ENCODE measurements at places on chromosomes 13 and 19.
A peak's percentile ranks its signal among the peaks of the same experiment; 100 is the strongest.

DNA sequence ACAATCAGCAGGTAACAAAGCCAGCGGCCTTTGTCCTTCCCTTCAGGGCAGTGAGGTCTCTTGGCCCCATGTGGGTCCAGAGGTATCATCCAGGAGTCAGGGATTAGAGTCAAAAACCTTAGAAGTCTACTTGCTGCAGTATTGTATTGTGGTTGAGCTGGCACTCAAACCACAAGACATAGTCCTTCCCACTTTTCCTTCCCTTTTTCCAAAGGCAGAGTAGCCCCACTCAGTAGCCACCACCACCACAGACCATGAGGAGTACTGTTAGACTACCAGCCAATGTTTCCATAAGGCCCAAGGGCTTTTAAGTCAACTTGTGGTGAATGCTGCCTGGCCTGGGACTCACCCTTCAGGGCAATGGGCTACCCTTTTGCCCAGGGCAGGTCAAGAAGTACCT is 27.1 kb upstream of the CCNA1 start:
- DNase-seq, result no peak

DNA sequence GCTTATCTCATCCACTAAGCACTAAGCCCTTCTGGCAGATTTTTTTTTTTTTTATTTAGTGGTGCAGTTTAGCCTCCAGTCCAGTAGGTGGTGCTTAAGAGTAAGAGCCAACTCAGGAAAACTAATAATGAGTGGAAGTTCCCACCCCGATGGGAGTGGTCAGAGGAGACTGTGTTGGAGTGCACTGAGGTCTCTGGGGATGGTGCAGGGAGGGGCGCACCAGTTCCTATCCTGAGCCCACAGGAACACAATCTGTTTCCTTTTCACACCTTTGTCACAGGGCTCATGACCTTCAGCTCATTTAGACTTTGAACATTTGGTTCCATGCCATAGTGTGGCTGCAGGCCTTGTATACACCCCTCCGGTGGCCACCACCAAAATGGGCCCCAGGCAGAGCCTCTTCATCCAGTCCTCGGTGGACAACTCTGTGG is 367.4 kb downstream of the SPRY2 start:
- no peak for DNase-seq

GRCh38 chr13:112732679-112733078 is 42.8 kb downstream of the ATP11A start:
- no peak for DNase-seq

- DNase-seq, result no peak
Measured at GRCh38 chr19:35609851-35610353, 2.6 kb upstream of the HAUS5 start.

- no peak for DNase-seq
Measured at GRCh38 chr13:73913751-73914518, 220.3 kb downstream of the KLF12 start.

DNA sequence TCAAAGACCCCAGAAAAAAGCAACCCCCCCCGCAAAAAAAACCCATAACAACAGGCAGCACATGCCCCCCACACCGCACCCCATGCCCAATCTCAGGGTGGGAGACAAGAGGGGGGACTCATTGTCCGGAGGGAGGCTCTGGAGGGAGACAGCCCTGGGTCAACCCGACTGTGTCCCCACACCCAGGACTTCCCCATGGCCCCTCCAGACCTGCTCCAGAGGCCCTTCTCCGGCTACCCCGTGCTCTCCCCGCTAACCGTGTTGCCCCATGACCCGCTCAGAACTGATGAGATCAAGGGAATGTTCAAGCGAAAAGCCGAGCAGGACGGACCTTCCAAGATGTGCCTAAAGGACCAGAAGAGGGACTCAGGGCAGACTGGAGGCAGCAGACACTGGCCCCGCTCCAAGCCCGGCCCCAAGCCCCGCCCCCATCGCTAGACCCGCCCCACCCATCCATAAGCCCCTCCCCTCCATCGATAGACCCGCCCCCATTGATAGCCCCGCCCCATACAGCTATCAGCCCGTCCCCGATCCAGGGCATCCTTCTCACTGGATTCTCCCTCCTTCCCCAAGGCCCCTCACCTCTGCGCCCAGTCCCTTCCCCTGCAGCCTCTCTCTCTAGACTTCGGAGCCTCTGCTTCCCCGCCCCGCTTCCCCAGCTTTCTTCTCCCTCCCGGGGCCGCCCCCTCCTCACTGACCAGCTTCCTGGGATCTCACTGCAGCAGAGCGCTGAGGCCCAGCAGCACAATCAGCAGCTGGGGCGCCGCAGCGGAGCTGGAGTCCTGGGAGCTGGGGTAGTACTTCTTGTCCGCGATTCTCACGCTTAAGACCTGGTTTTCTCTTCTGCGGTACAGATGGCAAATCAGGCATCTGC is 2.2 kb downstream of the BST2 start:
- DNase-seq, result no peak

DNA sequence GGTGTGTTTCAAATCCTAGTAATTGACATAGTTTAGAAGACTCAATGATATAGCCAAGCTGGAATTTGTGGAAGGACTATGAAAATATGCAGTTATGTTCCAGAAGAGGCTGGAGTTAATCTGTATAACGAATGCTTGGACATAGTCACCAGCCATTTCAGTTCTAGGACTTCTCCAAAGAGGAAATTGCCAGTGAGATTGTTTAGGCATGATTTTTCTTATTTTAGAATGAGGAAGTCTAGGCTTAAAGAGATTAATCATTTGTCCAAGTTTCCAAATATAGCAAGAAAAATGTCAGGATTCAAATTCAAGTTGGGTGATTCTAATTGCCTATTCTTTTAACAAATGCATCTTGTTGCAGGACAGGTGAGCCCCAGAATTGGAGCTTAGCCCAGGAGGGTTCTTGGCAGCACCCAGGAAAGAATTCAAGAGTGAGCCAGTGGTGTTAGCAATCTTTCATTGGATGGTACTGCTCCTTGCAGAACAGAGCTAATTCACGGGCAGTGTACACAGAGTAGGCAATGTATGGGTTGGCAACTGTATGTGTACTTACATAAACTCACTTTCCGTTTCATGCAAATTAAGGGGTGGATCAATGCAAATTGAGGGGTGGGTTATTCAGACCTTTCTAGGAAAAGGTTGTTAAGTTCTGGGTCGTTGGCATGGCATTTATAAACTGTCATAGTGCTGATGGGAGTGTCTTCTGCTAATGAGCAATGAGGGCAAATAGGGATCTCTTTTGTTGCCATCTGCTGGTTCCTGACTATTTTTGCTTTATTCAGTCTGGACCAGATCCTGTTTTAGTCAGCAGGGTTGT is 763.1 kb upstream of the SLITRK1 start:
- DNase-seq, result no peak

- no peak for DNase-seq
Measured at GRCh38 chr19:10919352-10920287, 8.8 kb downstream of the YIPF2 start.

GRCh38 chr19:12777217-12778016 is 2.1 kb upstream of the HOOK2 start:
- peak; percentile 83 for DNase-seq

DNA sequence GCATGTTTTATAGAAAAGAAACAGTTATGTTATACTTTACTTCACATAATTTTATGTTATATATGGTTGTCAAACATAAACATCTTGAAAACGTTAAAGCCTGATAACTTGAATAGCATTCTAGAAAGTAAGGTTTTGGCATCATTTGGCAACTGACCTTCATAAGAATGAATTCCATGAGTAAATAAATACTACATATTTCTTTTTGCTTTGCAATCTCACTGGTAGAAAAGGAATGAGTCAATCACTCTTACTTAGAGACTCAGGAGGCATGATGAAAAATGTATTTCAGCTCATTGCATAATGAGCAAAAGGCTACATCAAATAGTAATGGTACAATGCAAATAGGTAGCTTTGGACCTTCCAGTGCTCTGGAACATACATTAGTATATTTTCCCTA is 1381.9 kb downstream of the EFNB2 start:
- DNase-seq, result no peak

- no peak for DNase-seq
Measured at GRCh38 chr13:88704600-88705275, 1033.6 kb downstream of the SLITRK5 start.

GRCh38 chr13:71771144-71771543 is 95.9 kb downstream of the DACH1 start:
- no peak for DNase-seq

- no peak for DNase-seq
Measured at GRCh38 chr13:83884141-83884540, 1.9 kb upstream of the SLITRK1 start.

GRCh38 chr19:49064768-49065611 is at the start of gene NTF4:
TSS of gene NTF4 (minus strand) at chr19:49064818. CDS start at chr19:49061997, 2,821 bp downstream.
- DNase-seq, result no peak

DNA sequence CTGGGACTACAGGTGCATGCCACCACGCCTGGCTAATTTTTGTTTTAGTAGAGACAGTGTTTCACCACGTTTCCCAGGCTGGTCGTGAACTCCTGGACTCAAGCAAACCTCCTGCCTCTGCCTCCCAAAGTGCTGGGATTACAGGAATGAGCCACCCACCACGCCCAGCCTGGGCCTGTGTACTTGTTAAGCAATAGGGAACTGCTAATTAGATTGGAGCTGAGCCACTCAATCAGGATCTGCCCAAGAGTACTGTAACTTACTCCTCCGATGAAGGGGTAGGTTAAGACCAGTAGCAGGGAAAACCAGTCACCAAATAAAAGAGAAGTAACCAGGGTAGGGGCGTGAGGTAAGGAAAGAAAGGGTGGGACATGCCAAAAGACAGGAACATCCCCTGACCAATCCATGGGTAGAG is 2.3 kb downstream of the DDX39A start:
- DNase-seq, result no peak

DNA sequence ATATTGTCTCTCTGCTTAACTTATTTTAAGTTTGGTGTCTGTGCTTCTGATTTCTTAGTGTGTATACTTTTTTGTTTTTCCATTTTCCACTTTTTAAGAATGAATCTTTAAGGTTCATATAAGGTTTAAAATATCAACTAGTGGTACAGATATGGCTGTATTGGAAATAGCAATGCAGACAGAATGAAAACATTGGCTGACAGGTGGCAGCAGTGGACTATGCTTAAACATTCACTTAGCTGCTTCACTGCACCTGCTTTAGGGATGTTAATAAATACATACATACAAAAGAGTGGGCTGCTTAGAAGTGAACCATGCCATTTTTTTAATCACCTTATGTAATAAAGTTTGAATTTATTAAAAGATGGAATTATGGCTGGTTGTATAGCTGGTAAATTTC is 27.3 kb downstream of the TM9SF2 start:
- peak; percentile 59 for DNase-seq

GRCh38 chr13:110676595-110677587 is 29.0 kb downstream of the CARS2 start:
- DNase-seq, result peak; percentile 13

DNA sequence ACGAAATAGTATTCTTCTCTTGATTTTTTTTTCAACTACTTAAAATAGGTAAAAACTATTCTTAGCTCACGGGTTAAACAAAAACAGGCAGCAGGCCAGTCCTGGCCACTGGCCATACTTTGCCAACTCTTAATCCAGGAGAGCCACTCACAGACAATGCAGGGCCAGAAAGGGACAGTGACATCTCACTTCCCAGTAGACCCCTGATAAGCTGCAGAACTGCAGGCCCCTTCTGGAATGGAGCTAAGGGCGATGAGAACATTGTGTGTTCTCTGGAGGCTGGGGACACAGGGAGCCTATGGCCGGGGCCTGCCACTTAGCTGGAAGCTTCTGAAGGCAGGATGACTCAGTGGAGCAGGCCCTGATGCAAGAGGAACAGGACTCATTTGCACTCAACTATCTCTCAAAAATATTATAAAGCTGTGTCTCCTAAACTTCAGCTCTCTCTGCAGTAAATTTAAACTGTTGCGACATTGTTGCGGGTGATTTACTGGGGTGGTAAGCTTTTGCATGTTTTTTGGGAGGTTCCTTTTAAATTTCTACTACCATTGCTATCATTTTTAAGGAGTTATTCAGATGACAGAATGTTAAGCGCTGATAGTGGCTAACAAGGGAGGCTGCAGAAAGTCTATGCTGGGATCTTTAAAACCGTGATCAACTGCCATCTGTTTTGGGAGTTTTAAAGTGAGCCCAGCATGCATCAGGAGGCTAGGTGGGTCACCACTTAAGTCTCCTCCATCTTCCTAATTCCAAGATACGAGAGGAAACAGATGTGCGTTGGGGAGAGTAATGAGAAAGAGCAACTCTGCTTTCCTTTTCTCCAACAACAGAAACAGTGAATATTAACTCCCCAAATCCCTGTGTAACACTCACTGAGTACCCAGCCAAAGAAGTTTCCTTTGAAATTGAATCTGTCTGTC is 33.2 kb upstream of the KATNAL1 start:
- peak; percentile 16 for DNase-seq

DNA sequence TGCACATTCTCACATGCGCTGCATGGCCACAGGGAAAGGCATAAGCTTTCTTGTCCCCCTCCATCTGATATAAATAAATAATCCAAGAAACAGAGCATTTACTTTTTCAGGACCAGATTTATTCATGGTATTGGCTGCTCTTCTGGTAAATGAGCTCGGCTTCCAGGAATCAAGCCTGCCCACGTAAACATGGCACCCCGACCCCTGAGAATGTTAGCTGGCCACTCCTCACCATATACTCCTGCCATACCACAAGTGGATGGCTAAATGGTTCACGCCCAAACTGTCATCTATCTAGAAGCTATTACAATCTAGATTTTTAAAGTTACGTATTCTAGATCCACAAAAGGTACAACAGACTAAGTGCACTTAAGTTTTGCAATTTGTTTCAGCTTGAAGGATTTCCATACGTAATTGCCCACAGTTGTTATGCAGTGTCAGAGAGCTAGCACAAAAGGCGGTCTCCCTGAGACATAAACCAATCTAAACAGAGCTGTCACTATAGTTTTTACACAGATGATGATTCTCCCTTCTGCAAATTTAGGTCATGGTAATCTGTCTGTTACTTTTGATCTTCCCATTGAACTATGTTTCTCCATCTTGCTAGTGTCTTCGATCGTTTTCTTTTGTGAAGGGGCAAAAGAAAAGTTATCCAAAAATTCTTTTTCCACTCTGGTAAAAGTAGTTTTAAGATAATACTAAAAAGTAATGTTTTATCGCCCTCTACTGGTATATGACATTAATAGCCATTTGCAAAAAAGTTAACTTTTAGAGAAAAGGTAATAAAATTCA is 16.2 kb upstream of the FOXO1 start:
- DNase-seq, result no peak

DNA sequence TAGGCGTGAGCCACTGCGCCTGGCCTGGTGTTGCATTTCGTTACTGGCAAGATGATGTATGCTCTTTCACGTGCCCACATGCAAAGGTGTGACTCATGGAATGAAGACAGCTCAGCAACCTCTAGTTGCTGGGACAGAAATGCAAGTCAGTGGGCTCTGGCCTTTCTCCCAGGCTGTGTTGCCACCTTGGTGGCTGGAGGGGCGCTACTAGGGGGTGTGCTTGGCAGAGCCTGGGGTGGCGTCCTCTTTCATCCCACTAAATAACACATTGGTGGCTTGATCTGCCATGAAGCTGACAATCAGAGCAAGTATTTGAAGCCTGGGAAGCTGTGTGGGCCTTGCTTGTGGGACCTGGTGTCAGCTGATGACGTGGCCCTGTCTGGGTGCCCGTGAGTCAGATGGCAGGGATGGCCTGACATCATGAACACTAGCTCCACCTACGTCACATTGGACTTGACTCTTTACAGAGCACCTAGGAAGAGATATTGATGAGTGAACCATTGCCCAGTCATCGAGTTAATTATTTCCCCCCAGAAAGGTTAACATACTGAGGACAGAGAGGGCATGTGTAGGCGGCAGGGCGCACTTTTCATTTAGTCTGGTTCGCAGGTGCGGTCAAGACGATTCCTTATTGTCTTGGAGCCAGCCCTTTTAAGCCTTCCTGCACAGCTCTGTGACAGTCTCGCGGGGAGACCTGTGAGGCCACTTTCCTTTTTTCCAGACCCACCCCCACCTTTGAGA is 154.2 kb downstream of the TM9SF2 start:
- DNase-seq, result no peak
